Fibroblast of skin of right biceps (primary cell): ENCODE measurements at places on chromosomes 7 and 10.

- DNase-seq, result no peak
Observed at GRCh38 chr7:66277492-66277891, 72.4 kb downstream of the TPST1 start.

DNA sequence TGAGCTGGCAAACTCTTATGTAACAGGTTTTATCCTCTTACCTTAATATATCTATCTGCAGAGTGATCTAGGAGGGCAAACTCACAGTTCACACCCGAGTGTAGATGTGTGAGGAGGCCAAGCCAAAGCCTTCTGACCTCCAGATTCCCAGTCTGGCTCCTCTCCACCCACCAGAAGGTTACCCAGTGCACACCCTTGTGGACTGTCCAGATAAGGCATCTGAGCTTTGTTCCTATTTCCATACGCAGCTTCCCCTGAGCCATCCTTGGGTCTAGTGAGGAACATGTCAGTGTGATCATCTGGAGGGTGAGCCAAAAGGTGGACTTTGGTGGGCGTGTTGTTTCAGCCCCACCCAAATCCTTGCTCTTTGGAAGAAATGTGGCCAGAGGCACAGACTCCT, 203.0 kb upstream of the MEOX2 start:
- DNase-seq, result peak; percentile 9

DNA sequence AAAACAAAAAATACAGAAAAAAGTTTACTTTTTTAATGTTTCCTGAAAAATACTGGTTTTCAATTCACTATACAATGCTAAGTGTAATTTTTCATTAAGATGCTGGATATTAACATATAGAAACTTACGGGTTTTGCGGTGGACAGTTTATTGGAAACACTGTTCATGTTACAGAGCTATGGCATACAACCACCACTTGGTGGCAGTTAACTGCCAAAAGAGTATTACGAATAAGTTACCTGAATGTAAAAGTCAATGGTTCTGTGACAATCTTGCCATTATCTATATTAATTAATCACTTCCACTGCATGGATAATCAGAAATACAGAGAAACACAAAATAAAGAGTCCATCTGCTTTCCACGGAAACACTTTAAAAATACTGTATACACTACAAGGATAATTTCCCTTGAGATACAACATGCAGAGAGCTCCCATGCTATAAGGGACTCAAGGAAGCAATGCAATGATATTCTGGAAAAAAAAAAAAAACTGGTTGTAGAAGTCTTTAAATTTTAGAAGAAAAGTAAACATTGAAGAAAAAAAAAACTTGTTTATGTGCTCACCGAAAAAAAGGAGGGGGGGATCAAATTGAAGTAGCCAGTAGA, 97.0 kb downstream of the TPK1 start:
- peak; percentile 38 for DNase-seq

- DNase-seq, result no peak
Observed at GRCh38 chr10:93452143-93452542, 30.0 kb downstream of the MYOF start.

GRCh38 chr7:159142730-159143129, 1.9 kb downstream of the VIPR2 start:
- DNase-seq, result no peak

- DNase-seq, result peak; percentile 98
Observed at GRCh38 chr10:62577666-62578291, 203.6 kb downstream of the ZNF365 start.

DNA sequence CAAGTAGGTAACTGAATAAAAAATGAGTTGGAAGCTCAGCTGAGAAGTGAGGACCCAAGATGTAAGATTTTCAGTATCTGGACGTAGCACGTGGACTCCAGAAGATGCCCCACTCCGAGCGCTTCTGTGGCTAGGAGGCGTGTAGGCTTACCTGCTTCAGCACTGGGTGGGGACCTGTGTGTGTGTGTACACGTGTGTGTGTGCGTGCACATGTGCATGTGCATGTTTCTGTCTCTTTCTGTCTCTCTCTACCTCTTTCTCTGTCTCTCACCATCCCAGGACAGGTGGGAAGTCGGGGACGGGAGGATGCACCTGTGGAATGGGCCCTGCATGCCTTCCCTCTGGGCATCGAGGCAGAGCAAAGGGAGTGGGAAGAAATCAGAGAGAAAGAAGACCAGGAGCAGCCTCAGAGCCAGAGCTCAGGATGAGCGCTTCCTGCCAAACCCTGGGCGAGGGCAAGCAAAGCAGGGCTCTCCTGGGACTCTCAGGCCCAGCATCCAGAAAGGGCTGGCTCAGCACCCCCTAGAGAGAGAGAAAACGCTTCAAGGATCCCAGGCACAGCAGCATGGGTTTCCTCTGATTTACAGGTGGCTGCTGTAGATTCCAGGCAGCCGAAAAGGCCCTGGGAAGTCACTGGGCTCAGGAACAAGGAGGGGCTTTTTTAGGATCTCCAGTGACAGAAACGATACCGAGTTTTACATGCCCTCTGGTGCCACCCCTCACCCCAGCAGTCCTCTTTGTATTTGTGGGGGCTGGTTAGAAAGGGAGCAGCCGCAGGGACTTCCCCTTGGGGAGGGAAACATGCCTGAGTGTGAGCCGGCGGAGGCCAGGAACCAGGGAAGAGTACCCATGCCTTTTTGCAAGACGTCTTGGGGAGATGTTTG, 28.5 kb downstream of the CXCL12 start:
- DNase-seq, result no peak

GRCh38 chr10:93333278-93333978, 148.7 kb downstream of the MYOF start:
- DNase-seq, result peak; percentile 43

DNA sequence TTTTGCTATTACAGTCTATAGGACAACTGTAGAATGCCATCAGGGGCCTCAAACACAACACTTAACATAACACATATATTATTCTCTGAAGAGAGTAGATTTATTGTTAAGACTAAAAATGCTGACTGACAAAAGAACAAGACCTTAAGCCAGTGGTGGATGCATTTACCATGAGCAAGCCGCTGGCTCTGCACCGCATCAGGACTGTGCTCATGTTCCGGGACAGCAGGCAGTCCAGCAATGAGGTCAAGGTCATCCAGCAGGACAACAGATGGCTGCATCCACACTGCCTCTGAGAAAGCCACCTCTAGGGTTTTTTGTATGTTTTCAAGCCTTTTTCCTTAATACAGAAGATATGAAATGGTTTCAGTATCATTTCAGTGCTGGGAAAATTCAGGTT, 23.8 kb downstream of the PEX1 start:
- no peak for DNase-seq

- no peak for DNase-seq
Observed at GRCh38 chr10:123146894-123147634, 872 bp upstream of the HMX2 start.

DNA sequence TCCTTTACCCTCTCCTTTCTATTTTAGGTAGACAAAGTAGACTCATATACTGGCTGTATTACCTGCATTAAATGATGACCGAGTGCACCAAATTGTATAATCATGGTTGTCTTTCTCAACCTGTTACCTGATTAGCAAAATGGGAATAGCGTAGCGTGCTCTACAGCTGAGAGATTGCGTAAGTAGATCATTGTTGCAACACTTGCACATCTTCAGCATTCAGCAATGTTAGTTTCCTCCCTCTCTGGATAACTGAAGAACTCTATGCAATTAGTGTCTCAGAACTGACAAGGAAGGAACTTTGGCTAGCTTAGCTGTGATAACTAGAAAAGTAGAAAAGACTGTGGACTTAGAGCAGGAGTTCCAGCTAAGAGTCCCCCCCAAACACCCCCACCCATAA, 787.4 kb downstream of the PHTF2 start:
- DNase-seq, result no peak
